Activated T-cell treated with anti-CD3 and anti-CD28 coated beads, Interleukin-2, amount 50 U/mL, for 1 hour (primary cell): ENCODE measurements at places on chromosomes 7 and 10.

GRCh38 chr10:28179006-28179742, 123.7 kb downstream of the MPP7 start:
- DNase-seq, result no peak

DNA sequence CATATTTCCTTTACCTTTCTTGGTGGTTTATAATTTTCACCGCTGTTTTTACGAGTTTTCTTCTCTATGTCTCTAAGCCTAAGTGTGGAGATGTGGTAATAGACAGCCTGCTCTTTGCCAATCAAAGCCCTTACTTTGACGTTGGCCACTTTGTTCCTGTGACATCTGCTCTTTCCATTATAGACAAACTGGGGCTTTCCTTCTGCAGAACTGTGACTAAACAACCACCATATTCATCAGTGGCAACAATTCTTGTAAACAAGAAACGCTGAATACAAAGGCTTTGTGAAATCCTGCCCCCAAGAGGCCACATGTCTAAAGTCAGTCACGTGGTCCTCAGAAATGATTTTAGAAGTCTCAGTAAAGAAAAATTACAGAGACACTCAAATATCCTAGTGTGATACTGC, 59.6 kb upstream of the CAPZA2 start:
- DNase-seq, result no peak

DNA sequence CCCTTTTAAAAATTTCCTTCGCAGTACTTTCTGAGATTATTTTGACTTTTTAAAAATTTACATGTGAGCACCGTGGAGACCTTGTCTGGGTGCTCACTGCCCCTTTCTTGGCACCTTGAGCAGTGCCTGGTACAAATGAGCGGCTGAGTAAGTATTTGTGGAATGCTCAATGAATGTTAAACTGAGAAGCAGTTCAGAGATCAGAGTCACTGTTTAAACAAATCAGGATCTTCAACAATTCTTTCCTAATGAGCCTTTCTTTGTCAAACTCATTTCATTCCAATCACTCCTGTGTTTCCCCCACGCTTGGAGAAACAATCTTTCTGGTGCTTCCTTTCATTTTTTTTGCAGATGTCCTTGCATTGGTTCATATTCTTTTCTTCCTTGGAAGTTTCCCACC, 611.3 kb upstream of the GALNT17 start:
- DNase-seq, result no peak

DNA sequence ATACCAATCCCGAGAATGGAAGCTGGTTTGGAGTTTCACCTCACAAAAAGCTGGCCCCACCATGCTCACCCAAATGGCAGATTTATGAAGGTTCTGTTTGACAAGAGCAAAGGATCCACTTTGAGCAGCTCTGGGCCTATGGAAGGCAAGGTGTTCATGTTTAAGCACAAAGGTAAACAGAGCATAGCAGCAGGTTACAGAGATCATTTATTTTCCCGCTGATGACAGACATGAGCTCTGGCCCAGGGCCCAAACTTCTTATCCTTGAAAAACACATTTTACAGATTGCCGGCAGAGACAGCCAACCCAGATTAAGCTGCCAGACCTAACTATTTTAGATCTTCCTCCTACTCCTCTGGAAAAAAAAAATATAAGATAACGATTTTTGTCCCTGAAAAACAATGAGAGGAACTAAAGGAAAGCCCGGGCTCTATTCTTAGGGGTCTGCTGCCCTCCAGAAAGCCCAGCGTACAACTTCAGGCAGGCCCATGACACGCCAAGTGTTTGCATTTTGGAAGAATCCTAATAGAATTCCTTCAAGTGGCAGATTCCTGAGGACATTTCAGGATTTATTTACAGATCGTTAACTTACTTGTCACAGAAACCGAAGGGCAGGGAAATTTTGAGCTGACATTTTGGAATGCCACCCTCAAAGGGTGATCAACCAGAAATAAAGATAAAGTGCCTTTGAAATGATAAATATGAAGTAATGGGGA, 40.0 kb downstream of the SYPL1 start:
- DNase-seq, result no peak

DNA sequence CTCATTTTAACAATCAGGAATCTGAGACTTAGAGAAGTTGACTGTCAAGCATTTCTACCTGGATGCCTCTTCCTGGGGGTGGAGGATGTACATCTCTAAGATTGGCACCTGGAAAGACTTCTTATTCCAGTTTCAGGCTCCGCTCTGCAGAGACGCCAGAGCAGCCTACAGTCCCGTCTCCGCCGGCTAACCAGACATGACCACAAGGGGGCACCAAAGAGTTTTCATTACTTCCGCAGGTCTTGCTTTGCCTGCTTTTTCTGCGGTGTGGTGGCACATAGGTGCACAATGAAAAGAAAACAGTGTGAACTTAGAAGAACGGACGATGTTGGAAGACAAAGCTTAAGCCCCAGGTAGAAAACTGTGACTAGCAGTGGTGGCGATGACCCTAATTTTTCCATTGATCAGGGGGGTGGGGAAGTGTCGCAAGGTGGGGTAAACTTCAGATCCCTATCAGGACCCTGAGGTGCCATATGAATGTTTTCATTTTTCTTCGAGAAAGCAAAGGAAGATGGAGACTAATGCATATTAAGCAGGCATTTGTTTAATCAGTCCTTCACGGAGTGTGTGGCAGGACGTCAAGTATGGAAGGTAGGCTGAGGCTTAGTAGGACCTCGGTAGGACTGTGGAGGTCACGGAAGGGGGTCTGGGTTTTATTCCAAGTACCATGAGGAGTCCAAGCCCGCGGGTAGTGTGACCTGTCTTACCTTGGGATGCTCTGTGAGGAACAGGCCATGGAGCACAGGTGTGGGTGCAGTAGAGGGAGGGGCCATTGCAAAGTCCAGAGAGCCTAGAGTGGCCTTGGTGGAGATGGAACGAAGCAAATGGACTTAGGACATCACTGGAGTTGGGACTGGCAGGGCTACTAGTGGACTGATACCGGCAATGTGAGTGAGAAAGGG, 60.1 kb upstream of the SORCS3 start:
- peak; percentile 60 for DNase-seq

DNA sequence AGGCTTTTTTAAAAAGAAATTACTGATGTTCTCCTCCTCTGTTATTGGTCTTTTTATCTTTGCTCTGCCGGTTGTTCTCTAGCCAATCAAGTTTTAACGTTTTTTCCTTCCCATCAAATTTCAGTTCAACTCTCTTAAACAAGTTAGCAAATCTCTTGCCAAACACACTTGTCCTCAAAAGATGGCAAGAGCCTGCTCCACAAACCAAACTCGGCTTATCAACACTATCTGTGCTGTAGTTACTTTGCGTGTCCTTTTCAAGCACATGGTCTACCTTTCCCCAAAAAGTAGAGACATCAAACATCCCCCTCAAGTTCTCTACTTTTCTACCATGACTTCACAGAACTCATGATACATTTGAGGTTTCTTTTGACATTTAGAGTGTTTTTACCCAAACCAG, 71.3 kb downstream of the OSBPL3 start:
- DNase-seq, result no peak

- DNase-seq, result no peak
Observed at GRCh38 chr10:7856678-7857077, 38.4 kb downstream of the TAF3 start.

DNA sequence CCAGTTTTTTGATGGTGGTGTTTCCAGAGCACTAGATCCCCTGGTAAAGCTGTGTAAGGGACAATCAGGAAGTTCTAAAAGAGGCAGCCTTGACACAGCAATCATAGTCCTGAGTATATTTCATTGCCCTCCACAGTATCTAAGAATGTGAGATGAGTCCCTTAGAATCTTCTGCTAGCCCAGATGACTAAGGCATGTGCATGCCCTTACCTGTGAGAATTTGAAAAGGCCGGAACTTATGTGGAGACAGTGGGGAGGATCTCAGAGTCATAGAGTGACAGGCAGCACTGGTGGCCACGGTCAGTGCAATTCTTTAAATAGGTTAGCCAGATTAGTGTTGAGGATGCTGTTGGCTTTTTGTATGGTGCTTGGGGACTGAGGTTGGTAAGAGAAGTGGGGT, 361.4 kb upstream of the VSTM2A start:
- DNase-seq, result no peak

- DNase-seq, result no peak
Observed at GRCh38 chr10:100805543-100806355, 60.4 kb downstream of the PAX2 start.

DNA sequence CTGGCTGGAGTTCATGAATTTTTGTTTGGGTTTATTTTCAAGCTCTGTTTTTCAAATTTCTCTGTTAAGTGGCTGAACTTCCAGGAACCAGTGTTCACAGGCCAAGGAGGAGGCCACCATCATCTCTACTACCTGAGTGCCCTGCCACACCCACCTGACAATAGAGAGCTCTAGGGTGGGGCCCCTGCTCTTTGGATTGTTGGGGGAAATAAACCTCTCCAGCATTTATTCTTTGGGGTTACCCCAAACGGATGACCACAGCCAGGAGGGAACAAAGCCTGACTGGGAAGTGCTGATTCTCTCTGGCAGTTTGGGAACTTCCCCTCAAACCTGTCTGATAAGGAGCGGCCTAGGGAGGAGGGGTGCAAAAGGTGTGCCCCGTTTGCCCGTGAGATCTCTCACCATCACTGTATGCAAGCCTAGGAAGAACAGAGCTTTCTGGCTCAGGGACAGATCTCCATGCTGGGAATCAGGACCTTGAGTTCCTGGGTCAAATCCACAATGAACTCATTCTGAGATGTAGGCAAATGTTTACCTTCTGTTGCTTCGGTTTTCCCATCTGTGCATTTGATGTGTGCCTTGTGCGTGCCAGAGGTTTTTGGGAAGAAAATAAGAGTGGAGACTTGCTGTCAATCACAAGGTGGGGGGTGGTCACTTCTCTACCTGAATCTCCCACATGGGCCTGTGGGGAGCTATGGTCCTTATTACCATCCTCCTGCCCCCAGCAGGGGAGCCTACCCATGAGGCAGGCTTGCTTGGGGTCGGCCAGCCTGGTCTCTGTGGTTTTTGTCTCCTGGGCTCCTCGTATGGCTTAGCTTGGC, 27.7 kb upstream of the PDCD4 start:
- DNase-seq, result no peak

- peak; percentile 21 for DNase-seq
Observed at GRCh38 chr7:98733036-98733435, 116.0 kb downstream of the NPTX2 start.

DNA sequence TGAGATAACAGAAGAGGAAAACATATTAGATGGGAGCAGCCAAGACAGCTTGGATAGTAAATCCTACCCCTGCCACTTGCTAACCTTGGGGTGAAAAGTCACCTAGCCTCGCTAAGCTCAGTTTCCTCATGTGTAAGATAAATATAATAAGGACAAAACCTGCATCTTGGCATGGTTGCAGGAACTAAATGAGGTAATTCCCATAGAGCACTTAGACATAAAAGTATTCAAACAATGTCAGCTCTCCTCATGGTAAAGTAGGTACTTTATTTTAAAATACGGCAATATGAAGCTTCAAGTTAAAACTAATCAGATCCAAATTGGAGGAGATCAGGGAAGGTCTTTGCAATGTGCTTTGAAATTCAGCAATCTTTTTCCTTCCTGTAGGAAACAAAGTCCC, 113.1 kb downstream of the USP6NL start:
- no peak for DNase-seq

GRCh38 chr10:101256387-101256786, 27.1 kb upstream of the LBX1 start:
- DNase-seq, result no peak

- no peak for DNase-seq
Observed at GRCh38 chr10:73859784-73860491, 14.4 kb downstream of the CAMK2G start.

DNA sequence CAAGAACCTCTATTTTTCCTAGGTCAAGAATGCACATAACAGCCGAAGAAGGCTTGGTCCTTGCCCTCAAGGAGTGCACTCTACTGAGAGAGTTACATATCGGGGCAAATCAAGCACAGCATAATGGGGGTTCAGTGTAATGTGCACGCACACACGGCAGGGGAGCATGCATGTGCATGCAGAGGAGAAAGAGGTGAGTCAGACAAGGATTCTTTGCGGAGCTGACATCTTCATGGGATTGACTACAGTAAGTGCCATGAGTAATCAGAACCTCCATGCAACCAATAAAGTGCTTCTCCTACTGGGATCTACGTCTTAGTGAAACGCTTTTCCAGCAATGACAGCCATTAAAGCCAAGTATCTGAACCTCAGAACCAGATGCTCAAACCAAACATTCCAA, 123.6 kb downstream of the RNF216 start:
- no peak for DNase-seq

DNA sequence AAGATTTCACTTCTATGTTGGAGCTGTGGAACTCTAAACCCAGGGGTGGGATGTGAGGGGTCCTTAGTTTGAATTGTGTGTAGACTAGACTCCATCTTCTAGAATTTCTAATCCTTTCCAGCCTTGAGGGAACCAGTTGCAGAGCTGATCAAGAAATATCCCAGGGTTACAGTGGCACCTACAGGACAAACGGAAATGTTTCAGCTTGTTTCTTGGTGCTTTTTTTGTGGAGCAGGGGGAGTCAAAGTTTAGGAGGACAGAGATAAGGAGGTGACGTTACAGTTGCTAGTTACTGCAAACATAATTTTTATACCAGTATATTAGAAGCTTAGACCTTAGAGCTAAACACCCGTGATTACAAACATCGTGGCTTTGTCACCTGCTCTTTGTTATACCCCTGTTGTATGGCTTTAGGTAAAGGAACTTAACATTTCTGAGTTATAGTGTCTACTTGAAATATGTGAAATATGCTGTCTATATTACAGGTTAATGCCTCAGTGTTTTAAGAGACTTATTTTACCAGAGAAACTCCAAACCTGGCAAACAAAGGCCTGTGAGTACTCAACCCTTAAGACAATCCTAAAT, 84.5 kb upstream of the DYNC1I1 start:
- no peak for DNase-seq

- DNase-seq, result no peak
Observed at GRCh38 chr7:107173691-107174406, 5.0 kb downstream of the HBP1 start.

GRCh38 chr10:8327140-8327423, 272.6 kb downstream of the GATA3 start:
- DNase-seq, result no peak

GRCh38 chr10:72088889-72089575, 681 bp upstream of the SPOCK2 start:
- no peak for DNase-seq

DNA sequence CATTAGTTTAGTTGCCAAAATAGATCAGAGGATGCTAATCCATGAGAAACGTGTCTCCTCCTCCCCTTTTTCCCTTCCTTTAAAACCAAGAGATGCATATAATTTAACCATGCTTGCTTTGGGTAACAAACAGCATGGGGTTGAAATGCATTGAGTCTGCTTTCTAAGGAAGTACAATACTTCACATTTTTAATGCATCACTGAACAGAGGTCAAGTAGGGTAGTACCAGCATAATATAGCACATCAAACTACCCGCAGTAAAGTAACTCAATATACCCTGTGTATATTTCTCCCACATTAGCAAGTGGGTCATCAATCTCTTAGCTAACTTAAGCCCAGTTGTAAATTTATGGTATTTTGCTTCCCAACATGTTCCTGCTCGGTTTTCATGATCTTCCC, 239.3 kb upstream of the SEMA3C start:
- DNase-seq, result no peak

DNA sequence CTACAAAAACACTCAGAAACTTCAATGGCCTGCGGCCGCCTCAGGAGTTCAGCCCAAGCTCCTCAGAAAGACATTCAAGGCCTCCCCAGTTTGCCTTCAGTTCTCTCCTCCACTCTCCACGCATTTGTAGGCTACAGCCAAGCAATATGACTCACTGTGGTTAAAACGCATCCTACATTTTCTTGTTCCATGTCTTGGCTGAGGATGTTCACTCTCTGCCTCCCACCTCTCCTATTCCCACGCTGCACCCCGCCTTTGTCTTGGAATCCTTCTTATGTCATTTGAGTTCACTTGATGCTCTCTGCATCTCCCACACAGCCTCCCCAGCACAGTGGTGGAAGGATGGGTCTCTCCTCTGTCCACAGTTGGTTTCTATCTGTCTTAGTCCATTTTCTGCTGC, 184.8 kb downstream of the NPSR1 start:
- no peak for DNase-seq
